Glutamatergic neuron (in vitro differentiated cells): ENCODE measurements at places on chromosomes 11 and 22. TPM values are rescaled to one million over a fixed set of nuclear protein-coding genes. Genes with fewer than 3 reads are reported as not detected.

DNA sequence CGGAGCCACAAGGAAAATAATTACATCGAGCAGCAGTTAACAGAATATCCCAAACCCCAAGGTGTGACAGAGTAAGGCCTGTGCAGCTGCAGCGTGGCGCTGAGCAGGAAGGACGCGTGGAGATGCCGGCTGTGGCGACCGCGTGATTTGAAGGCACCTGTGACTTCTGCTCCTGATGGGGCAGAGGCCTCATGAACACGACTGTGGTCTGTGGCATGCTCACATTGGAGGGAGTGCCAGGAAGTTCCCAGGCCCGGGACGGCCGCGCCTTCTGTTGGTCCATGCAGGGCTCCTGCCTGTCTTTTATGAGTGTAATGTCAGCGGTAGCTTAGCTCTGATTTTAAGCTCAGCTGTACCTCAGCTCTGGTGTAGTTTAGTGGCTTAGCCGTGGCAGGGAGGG, 50.4 kb downstream of the TPCN2 start:
- peak; percentile 15 for DNase-seq
- H3K27ac ChIP-seq, result no peak overlapping the region
- H3K36me3 ChIP-seq, result no peaks in the 10 kb centered on the region
- H3K4me1 ChIP-seq, result peaks cover 2% of the 10 kb centered on the region
- no peak overlapping the region for H3K4me3 ChIP-seq
- peaks cover 2% of the 10 kb centered on the region for H3K27me3 ChIP-seq

DNA sequence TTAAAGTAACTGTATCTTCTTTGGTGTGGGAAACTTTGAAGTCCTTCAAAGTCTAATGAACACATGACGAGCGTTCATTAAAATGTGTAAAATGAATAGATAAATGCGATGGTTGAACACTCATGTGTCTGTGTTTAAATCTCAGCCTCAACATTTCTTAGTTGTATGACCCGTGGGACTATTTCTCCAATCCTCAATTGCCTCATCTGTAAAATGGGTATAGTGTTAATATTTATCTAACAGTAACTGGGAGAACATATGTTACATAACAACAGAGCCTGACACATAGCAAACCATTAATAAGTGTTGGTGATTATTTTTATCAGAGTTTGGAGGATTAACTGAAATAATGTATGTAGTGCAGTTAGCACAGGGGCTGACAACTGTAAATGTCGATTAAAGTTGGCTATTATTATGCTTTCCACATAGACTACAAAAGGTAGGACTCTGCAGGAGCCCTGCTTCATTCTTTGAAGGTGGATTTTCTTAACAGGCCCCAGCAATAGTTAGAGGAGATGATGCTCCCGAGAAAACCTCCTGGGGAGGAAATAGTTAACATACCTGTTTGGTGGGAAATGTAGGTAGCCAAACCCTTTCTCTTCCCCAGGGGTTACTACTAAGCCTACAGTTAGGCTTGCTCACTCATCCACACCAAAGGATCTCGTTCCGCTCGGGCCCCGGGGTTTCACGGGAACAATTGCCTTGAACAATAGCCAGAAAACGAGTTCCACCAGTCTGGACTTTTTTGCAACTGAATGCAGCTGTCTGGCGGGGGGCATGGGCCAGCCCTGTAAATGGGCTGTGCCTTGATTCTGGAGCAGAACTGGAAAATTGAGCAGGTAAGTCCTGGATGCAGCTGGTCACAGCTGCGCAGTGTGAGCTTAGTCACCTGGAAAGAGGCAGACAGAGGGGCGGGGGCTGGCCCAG, 133.4 kb downstream of the DBX1 start:
- peaks cover 7% of the 10 kb centered on the region for H3K27me3 ChIP-seq
- peaks cover 32% of the 10 kb centered on the region for H3K4me1 ChIP-seq
- peak; percentile 30 for DNase-seq
- H3K36me3 ChIP-seq, result no peaks in the 10 kb centered on the region

CDC42EP1 gene
- total RNA-seq, result 2.1 TPM

MIOX gene
- total RNA-seq, result 4.0 TPM

SELENOH gene
- total RNA-seq, result 98.8 TPM

GRCh38 chr11:66868082-66868725, 11.3 kb downstream of the LRFN4 start:
- H3K4me1 ChIP-seq, result peaks cover 5% of the 10 kb centered on the region
- H3K27me3 ChIP-seq, result peaks cover 4% of the 10 kb centered on the region
- no peak for DNase-seq
- H3K27ac ChIP-seq, result no peak overlapping the region
- no peak overlapping the region for H3K4me3 ChIP-seq

MPZL2 gene
- total RNA-seq, result not detected

DNA sequence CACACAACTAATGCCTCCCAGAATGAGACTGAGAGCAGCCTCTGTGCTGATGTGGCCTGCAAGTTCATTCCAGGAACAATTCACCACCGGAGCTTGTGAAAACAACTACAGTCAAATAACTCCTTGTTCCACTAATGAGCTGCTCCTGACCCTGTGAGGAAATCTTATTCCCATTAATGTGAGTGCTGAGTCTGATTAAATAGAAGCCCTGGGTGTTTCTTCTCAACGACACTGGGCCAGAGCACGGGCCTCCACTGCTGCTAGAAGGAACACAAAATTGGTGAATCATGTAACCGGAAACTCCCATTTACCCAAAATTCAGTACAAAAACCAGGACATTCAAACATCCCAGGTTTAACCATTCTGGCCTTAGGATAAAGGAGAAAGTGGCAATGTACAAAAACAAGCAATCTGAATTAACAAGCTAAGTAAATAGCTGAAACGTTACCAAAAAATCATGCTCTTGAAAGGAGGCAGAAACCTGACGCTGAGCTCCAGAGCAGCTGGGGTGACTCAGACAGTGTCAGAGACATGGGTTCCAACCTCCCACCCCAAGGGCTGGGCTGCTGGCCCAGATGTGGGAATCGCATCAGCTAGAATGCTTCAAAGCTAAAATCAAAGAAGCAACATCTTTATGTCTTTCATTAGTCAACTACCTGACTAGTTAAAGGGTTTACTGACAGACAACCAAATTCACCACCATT, 26.7 kb downstream of the SERGEF start:
- H3K36me3 ChIP-seq, result no peaks in the 10 kb centered on the region
- peaks cover 2% of the 10 kb centered on the region for H3K27me3 ChIP-seq
- DNase-seq, result no peak
- H3K4me3 ChIP-seq, result no peak overlapping the region
